ENCODE measurements at places on chromosomes 16 and 17.
A peak's percentile ranks its signal among the peaks of the same experiment; 100 is the strongest.

GRCh38 chr16:56549744-56550385 is 15.0 kb upstream of the MT4 start:
- DNase-seq, result no peak

DNA sequence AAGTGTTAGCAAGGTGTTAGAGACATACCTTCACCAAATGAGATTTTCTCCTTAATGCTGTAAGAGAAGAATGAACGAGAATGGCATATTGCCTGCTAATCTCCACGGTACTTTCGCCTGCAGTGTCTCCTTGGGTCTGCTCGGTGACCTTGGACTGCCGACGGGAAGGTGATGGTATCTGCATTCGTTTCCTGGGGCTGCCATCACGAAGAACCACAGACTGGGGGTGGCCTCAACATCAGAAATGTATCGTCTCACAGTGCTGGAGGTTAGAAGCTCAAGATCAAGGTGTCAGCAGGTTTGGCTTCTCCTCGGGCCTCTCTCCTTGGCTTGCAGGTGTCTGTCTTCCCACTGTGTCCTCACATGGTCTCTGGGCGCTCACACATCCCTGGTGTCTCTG is 86.3 kb upstream of the TNRC6C start:
- DNase-seq, result no peak

DNA sequence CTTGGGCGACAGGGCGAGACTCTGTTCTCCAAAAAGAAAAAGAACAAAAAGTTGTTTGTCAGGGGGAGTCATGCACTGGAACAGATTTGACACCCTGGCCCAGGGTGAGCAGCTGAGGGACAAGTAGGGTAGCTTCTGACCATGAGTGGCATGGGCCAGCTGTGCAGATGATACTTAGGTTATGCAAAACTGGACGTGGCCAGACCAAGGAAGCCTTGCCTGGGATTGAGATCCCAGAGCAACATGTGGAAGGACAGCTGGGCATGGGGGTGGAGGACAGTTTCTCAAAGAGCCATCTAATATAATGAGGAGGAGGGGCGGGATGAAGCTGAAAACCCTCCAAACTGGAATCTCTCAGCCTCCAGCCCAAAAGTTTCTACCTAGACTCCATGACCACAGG is 19.6 kb upstream of the SLC35B1 start:
- no peak for DNase-seq

GRCh38 chr17:77456271-77456950 is 315.6 kb downstream of the SEC14L1 start:
- no peak for DNase-seq

- DNase-seq, result no peak
Measured at GRCh38 chr17:73119631-73120030, 27.1 kb upstream of the SLC39A11 start.

DNA sequence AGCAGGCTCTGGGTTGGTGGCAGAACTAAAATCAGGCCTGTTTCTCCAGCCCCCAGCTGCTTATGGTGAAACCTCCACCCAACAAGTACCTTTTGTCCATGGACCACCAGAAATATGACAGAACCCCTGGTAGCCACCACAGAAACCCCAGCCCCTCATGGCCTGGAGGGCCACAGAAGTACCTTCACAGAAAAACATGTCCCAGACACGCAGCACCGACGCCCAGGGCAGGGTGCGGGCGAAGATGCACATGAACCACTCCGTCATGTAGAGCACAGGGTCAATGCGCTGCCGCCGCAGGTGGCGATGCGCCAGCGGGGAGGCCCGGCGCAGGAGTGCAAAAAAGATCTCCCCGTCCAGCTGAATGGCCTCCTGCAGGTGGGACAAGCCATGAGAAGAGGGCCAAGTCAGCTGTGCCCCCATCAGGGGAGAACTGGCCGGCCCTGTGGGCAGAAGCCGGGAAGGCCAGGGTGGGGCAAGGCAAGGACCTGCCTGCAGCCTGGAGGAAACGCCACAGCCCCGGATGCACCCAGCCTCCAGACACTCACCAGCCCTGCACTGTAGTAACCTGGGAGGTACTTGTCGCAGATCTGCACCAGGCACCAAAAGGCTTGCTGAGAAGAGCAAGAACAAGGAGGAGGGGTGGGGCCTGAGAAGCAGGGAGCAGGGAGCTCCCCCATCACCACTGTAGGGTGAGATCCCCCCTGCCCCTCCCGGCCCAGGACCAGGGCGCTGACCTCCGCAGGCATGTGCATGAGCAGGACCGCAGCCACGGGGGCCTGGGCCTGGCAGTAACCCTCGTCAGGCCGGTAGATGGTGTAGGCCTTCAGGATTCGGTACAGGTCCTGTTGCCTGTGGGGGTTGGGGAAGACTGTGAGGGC is 4.1 kb upstream of the CD2BP2 start:
- no peak for DNase-seq

DNA sequence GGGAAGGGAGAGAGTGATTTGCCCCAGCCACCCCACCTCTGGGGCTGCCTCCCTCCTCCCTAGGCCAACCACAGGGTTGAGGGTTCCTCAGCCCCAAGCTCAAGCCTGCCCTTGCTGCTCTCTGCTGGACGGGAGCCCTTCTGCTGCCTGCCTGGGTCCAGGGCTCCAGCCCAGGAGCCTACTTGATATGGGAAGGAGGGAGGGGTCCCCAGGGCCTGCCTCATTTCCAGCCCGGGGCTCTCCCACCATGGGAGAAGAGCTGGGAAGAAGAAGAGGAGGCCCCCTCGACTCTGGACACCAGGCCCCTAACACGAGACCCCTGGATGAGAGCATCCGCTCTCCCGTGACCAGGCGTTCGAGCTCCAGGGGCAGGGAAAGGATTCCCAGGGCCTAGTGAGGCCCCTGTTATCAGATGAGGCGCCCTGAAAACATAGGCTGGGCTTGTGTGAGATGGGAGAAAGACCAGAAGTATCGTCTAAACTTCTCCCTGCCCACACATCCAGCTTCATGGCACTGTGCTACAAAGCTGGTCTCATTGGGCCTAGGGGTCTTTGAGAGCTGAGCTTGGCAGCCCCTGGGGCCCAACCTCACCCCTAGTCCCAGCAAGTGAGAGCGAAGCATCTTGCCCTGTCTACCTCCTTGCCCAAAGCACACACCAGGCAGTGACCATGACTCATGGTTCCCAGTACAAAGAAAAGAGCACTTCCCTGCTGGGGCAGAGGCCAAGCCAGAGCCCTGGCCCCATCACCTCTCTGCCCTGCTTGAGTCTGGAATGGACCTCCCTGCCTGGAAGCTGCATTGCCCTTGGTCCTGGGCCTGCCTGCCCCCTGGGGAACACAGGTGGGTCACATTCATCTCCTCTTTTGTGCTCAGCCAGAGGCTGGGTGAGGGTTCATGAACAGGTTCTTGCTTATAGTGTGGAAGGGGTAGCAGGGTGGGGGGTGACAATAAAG is 987 bp downstream of the SLC16A5 start:
- DNase-seq, result no peak

DNA sequence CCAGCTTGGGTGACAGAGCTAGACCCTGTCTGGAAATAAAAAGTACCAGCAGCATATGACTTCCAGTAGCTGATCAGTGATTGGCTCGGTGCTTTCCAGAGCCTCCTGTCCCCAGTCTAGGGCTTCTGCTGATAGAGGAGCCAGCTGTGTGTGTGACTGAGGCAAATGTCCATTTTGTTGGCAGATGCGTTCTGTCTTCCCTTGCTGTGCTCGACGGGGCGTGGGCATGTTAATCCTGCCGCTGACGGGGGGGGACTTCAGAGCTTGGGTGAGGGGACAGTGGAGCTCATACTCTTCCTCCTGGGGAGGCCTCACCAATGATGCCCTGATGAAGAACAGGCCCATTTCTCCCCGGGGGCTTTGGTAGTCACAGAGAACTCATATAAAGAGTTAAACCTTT is 14.6 kb downstream of the KCTD2 start:
- DNase-seq, result no peak

DNA sequence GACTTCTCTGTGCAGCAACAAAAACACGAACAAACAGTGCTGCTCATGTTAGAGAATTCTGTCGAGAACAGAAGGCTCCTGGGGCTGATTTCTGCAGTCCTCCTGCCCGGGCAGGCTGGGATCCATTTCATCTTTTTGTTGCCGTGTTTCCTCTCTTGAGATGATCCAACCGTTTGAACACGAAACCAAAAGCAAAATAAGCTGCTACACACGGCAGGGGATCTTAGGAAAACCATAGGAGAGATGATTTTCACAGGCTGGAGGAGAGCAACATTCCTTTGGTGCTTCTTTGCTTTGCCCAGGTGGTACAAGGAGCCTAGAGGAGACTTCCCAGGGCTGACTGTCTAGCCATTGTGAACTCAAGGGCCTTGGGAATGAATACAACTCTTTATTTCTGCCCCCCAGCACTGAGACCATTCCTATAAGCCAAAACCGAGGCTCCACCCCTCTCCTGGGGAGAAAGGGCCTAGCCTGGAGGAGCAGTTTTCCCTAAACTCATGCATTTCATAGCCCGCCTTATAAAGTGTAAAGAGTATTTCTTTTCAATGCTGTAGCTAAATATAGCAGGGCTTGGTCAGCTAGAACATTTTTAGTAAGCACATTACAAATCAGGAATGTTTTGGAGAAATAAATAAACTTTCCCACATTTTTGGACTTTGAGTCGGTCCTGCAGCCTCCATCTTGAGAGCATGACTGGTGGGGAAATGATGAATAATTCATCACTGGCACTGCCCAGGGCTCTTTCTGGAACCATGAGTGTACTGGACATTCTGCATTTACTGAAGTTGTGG is 7.7 kb downstream of the FOXL1 start:
- DNase-seq, result no peak

DNA sequence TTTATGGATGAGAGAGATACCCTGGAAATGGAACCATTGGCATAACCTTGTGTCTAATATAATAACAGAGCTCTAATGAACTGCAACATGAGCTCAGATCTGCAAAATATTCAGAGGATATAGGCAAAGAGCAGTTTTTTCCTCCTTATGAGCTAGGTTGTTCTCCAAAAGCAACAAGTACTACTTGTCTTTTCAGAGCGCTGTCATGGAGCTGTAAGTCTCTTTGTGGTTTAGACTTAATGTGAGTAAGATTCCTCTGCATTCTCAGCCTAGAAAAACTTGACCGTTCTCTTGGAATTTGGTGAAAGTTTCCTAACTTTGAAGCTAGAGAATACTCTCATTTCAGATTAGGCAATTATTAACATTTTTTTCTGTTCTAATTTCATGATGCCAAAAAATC is 85.2 kb downstream of the FTO start:
- no peak for DNase-seq

- DNase-seq, result no peak
Measured at GRCh38 chr17:62780269-62780668, 27.8 kb downstream of the MARCHF10 start.

DNA sequence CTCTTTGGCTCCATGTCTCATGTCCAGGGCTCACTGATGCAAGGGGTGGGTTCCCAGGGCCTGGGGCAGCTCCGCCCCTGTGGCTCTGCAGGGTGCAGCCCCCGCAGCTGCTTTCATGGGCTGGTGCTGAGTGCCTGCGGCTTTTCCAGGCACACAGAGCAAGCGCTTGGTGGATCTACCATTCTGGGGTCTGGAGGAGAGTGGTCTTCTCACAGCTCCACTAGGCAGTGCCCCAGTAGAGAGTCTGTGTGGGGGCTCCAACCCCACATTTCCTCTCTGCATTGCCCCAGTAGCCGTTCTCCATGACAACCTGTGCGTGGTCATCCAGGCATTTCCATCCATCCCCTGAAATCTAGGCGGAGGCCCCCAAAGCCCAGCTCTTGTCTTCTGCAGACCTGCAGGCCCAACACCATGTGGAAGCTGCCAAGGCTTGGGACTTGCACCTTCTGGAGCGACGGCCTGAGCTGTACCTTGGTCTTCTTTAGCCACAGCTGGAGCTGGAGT is 5.2 kb downstream of the IL32 start:
- no peak for DNase-seq

DNA sequence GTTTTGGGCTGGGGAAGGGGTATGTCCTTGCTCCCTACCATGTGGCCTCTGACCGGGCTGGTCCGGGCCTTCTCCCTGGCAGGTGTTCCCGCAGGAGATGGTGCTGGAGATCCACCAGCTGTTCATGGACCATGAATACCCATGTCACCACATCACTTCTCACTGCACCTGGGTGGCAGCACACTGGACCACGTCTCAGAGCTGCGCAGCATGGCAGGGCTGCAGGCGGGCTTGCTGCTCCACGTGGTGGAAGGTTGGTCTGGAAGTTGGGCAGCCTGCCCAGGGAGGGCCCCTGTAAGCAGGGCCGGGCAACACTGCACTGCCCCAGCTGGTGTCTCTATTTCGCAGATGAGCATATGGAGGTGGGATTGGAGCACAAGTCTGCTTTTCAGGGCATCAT is 169.5 kb upstream of the ZNF267 start:
- no peak for DNase-seq

DNA sequence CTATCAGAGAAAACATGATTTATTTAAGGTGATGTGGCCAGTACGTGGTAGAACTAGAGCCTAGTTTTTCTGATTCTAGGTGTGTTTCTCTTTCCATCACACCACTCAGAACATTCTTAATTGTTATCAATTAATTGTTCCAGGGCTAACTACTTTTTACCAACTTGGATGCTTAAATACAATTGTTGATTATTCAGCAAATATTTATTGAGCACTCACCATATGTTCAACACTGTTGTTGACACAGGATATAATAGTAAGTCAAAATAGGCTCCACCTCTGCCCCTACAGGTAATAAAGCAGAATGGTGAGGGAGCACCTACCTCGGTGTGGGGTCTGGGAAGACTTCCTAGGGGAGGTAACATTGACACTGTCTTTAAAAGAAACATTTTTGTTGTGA is 16.1 kb downstream of the GNAO1 start:
- DNase-seq, result no peak

GRCh38 chr17:66945147-66945835 is 19.2 kb upstream of the CACNG4 start:
- no peak for DNase-seq

DNA sequence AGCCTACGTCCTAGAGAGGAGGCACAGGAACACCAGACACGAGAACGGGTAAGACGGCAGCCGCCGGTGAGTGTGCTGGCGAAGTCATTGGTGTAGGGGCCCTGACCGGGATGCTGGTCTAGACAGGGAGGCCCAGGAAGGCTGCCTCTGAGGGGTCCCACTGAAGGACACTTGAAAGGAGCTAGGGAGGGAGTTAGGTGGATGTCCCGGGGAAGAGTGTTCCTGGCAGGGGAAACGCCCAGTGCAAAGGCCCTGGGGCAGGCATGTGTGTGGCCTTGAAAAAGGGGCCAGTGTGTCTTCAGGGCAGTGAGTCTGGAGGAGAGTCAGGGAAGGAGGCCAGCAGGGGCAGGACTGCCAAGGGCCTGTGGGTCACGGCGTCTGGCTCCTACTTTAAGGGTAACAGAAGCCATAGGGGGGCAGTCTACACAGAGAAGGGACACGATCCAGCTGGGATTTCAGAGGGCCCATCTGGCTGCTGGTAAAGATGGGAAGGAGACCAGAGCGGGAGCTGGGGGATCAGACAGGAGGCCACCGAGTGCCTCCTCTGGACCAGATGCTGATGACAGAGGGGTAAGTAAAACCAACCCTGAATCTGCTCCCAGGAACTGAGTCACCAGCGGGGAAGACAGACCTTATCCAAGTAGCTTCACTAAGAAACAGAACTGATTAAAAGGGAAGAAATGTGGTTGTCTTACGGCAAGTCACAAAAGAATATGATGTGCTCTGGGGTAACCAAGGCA is 115.9 kb downstream of the LITAF start:
- DNase-seq, result no peak

GRCh38 chr17:979539-980405 is at the start of gene NXN:
NXN (minus strand) TSS chr17:979776.
- peak; percentile 88 for DNase-seq
